ENCODE measurements at places on chromosomes 4 and X.

DNA sequence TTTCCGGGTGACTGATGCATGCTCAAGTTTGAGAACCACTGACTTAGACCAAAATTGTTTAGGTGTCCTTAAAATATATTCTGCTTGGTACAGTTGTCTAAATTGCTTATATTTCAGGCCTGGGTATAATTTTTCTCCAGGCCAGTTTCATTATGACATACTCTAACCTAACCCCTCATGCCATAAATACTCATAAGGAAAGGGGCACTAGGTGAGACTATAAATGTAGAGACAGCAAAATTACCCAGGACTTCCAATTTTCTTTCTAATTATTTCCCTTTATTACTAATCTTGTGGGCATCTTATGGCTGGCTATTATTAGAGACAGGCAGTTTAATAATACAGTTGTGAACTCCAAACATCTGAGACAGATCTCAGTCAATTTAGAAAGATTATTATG is 150.2 kb downstream of the RRAGB start:
- no peak for DNase-seq

GRCh38 chr4:161419822-161420221 is 744.0 kb downstream of the FSTL5 start:
- no peak for DNase-seq

DNA sequence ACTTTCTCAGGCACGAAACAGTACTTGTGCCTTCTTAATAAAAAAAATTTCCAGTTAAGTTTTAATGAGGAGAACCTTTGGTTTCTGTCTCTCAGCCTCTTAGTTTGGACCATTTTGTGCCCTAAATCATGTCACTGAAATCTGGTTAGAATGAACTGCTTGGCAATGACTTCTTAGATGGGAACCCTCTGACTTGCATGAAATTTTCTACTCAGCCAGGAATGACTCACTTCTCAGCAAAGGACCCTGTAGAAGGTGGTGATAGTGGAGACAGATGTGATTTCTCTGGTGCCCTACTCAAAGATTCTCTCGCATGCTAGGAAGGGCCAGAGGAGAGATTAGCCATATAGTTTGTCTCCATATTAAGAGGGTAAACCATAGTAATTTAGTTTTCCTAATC is 50.5 kb downstream of the RASL11B start:
- DNase-seq = no peak

- DNase-seq = no peak
Measured at GRCh38 chr4:159237975-159238374, 135.1 kb downstream of the RAPGEF2 start.

DNA sequence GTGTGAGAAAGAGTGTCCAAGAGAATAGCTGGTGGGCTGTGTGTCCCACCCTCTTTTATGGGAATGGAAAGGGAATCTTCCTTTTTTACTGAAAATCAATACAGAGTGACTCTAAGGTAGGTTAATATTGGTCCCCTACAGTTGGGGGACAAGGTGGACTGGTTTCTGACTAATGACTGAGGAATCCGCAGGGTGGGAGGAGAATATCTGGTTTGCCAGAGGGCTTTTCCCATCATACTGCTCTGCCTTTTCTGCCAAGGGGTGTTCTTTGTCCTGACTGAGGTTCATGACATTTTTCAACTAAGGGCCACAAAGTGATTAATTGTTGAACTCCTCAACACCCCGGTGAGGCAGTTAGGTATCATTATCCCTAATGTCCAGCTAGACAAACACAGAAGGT is 261.6 kb downstream of the SPATA18 start:
- no peak for DNase-seq

DNA sequence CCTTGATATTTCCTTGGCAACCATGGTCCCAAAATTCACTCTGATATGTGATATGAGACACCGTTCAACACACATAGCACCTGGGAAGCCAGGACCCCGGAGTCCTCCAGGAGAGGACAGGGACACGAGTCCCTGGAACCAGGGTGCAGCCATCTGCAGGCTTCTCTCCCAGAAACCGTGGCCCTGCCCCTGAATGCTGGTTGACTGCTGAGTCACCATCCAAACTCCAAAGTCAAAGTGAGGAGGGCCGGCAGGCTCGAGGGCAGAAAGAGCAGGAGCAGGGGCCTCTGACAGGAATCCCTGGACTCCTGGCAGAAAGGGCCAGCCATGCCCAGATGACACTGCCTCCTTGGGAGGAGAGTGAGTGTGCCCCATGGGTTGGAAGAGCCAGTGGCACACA is 6.9 kb upstream of the PNMA6A start:
- no peak for DNase-seq

DNA sequence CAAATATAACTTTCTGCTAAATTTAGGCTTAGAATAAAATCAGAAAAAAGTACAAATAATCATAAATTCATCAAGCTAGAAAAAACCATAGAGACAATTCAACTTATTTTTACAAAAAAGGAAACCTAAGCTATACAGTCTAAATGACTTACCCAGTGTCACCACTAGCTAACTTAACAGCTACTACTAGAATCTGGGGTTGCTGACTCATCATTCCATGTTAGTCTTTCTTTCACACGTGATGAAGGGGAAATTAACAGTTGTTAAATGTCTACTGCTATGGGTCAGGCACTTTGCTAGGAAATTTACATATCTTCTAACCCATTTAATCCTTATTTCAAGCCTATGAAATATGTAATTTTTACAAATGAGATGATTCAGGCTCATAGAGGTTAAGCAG is 349.3 kb upstream of the GALNT7 start:
- DNase-seq = no peak
